ENCODE measurements at places on chromosomes 11 and 22.

- DNase-seq, result no peak
Observed at GRCh38 chr11:61168042-61168688, 6.9 kb upstream of the VPS37C start.

GRCh38 chr22:22932512-22932941, 44.9 kb downstream of the IGLL5 start:
- no peak for DNase-seq

- DNase-seq, result no peak
Observed at GRCh38 chr22:40325315-40325714, 21.0 kb upstream of the ADSL start.

DNA sequence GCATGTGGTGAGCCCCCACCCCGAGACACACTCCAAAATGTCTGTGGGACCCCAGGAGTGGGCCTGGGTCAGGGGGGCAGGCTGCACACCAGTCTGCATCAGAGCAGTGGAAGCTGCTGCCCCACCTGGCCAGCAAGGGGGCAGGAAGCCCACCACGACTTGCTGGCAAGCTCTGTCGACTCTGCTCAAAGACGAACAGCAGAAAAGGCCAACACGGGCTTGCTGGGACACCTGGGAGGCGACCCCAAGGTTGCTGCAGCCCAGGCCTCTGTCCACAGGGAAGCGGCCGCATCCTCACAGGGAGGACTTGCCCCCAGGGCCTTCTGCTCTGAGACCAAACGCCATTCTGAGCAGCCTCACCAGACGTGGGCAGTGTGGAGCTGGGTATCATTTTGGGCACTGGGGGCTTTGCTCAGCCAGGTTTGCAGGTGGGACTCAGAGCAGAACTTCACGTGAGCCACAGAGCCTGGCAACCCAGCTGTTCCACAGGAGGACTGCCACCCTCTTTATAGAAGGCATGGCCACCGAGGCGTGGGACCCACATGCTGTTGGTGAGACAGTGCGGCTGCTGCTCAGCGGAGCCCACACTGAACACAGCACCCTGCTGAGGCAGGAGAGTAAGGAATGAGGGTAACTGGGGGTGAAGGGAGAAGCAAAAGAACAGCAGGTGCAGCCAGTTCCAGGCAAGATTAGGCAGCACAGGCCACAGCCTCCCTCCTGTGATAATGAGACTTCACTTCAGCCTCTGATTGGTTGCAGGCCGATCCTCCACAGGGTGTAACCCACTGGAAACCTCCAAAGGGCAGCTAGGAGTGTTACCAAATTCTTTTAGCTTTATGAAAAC, 11.0 kb downstream of the IL17REL start:
- DNase-seq, result no peak

DNA sequence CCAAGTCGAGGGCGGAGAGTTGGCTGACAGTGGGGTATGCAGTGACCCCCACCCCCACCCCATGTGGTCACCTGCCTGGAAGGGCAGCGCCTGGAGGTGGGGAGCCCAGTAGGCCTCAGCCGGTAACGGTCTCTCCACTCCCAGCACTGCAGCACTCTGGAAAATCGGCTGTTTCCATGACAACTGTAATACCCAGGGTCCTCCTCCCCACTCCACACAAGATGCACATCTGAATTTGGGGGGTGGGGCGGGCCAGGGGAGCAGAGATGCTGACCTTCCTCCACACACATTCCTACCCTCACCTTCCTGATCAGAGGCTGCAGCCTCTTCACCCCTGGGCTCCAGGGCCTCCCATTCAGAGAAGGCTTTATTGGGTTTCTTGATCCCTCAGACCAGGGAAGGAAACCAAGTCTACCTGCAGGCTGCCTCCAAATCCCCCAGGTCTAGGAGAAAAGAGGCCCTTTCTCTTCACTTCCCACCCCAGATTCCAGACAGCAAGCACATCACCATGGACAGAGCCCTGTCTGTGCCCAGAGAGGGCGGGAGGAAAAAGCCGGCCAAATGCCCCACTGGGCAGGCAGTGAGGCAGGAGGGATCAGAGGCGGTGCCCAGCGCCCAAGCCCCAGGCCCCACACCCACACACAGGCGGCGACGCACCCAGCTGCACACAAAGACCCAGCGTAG, 46.5 kb downstream of the SLC22A12 start:
- DNase-seq, result no peak

DNA sequence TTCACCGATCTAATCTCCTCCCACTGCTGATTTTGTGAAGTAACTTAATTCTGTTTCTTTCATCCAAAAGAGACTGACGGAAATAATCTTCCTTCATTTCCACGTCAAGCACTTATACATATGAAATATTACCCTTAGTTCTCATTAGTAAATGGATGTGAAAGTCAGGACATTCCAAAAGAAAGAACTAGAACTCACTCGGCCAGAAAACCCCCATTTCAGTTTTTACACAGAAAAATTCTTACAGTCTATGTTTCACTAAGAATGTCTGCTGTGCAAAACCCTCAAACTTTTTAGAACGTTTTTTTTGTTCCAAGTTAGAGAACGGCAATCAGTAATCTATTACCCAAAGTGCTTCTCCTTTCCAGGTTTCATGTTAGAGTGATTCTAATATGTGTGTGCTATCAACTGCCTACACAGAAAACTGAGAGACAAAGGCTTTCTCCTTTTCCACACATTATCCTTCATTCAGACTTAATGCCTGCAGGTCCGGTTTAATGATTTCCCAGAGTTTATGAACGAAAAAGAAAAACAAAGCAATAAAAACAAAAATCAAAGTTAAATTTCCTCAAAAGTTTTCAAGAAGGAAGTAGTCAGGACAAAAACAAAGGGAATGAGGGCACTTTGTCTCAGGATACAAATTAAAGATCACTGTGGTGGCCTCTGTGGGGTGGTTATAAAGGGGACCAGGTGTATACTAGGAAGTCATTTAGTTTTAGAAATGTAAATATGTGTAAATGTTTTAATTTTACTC, 11.3 kb upstream of the SESN3 start:
- no peak for DNase-seq

- no peak for DNase-seq
Observed at GRCh38 chr11:94023856-94024255, 2.7 kb downstream of the HEPHL1 start.

GRCh38 chr11:2113776-2114175, 25.4 kb downstream of the IGF2 start:
- no peak for DNase-seq
